ENCODE measurements at places on chromosomes 3 and 15.

DNA sequence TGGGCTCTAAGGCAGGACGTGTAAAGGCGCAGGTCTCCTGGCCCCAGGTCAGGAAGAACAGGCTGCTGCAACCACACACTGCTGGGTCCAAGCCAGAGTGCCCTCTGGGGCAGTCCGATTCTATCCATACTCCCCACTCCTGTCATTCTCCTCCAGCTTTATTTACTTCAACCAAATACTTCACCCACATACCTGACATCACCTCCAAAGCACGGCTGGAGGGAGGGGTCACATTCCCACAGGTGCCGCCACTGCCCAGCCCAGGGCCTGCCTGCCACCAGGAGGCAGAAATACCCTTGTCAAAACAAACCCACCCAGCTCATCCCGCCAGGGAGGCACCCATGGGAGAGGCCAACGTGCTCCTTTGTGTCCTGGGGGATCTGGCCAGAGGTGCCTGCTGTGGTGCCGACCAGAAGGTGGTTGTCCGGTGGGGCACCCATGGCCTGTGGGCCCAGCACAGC is 100.4 kb downstream of the DAPK2 start:
- no peak for DNase-seq

GRCh38 chr3:176663837-176664831 is 533.1 kb downstream of the TBL1XR1 start:
- DNase-seq: no peak

DNA sequence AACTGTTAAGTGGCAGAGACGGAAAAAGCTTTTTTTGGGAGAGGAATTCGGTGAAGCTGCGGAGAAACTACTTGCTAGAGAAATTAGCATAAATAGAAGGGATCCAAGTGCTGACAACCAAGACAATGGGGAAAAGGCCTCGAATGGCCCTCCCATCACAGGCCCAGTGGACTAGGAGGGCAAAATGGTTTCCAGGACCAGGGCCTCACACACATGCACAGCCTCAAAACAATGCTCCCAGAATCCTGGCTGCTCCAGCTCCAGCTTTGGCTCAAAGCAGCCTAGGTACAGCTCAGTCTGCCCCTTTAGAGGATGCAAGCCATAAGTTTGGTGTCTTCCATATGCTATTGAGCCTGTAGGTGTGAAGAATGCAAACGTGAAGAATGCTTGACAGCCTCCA is 388.2 kb downstream of the OTOL1 start:
- DNase-seq: no peak

DNA sequence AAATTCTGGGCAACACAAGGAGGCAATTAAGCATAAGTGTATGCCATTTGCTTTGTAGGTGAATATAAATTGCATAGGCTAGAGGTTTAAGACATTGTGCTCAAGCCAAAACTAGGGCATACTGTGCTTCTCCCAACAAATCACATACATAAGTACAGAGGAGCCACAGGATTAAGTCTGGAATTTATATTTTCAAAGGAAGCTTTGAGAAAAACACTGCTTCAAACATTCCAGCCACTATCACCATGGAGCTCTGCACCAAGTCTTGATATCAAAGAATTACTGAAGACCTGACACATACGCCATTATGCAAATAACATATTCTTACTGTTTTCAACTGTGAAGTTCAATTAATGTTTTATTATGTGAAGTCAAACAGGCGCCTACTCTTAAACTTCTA is 119.4 kb upstream of the NPHP3 start:
- no peak for DNase-seq

GRCh38 chr3:37872413-37873160 is 10.9 kb downstream of the CTDSPL start:
- no peak for DNase-seq

DNA sequence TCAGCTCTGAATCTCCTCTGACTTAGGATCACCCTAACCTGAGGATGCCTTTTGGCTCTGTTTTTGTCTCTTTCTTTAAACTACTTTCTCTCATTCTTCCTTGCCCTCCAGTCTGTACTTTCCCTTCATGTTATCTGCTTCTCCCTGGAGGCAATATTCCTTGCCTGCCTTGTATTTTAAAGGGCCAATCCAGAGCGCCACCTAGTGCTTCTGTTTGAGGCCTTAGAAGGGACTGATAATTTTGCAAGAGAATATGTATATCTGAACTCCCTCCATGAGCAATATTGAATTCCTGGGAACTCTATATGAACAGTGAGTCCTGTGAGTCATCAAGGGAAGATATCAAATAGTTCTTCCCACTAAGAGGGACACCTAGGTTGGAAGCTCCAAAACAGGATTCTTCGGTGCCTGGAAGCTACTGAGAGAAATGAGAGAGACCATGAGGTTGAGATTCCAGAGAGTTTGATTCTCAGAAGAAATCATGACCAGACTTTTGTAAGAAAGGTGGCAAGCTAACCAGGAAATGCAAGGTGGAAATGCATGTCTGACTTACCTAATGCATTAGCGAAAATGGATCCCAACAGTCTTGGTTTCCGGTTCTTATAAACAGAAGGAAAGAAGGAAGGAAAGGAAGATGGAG is 203.8 kb upstream of the CD96 start:
- DNase-seq: peak; percentile 6

- DNase-seq: no peak
These were observed 82.6 kb downstream of the ARHGAP31 start for GRCh38 chr3:119376758-119377157.

GRCh38 chr3:37934631-37935289 is 55.8 kb upstream of the VILL start:
- no peak for DNase-seq

- no peak for DNase-seq
These were observed 47.2 kb downstream of the FAM227B start for GRCh38 chr15:49573421-49573820.

DNA sequence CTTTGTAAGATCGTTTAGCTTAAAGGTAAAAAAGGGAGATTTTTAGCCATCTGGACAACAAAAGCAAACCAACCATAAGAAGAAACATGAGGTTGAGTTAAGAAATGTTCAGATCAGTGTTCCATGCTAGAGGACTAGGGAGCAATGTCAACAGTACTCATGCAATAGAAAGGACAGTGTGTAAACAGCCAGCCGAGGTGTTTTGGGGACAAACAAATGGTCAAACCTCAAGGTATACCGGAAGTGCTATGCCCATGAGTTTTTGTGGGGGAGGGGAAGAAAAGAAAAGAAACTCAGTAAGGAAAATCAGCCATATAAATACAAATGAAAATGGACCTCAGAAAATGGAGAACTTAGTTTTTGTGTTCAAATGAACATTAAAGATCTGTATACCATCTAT is 289.5 kb upstream of the GRM7 start:
- DNase-seq: no peak

GRCh38 chr15:76298986-76299385 is 12.3 kb downstream of the ETFA start:
- DNase-seq: no peak

DNA sequence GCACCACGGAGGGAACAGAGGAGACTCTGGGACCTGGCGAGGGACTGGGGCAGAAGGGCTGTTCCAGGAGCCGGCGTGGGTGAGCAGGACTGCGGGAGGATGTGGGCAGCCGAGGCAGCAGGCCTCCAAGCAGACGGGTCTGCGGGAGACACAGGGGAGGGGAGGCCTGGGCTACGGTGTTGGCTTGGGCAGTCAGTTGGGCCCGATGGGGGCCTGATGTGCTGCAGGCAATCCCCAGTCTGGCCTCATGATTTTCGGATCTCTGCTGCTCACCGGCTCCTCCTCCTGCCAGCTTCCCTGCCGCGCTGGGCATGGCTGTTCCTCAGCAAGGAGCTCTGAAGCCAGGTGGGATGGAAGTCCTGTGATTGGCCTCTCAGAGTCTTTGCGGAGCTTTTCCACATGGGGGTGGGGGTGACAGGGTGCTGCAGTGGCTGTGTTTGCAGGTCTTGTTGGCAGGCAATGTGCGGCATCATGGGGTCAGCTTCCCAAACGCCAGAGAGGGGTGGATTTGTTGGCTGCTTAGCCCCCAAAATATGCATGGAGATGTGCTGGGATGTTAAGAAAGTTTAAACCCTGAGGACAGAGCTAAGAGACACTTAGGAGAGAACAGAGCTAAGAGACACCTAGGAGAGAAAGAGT is 19.3 kb downstream of the MINAR1 start:
- DNase-seq: no peak

DNA sequence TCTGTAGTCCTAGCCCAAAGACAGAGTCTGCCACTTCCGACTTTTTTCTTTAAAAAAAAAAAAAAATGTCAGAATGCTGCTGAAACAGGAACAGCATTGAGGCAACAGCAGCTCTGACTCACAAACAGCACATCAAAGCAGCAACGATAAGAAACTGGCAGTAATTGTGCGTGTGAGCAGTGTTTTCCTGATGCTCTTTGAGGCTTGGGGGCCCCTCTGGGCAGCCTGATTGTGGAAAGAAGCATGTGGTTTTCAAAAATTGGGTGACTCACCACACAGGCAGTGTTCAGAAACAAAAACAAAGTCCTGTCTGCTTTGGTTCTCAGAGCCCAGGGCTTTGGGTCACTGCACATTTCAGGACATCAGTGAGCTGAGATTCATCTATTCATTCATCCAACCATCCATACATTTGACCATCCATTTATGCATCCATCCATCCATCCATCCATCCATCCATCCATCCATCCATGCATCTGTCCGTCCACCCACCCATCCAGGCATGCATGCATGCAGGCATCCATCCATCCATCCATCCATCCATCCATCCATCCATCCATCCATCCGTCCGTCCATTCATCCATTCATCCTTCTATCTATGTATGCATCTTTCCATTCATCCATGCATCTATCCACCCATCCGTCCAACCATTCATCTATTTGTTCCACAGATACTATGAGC is 308.4 kb downstream of the RPLP1 start:
- peak; percentile 61 for DNase-seq

GRCh38 chr15:56716334-56716733 is 17.0 kb downstream of the ZNF280D start:
- no peak for DNase-seq

- no peak for DNase-seq
These were observed 49.6 kb downstream of the SMAD3 start for GRCh38 chr15:67114846-67115585.

DNA sequence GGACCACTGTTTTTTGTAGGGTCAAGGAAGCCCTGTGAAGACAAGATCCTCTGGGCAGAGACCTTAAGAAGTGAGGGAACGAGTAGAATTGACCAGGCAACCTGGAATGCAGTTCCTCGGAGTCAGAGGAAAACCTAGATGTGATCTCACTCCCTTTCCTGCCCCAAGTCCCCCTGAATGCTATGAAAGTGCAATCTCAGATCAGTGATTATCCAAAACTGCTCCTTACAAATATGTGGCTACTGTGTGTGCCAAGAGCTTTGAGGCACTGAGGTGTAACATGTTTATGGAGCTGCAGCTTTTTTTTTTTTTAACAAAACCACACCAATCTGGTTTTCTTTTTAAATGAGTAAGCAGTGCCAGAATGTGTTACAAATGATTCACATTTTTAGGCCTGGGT is 35.8 kb downstream of the THSD4 start:
- no peak for DNase-seq

Data from activated naive CD4-positive, alpha-beta T cell (primary cell).